ENCODE measurements at places on chromosomes 3 and 15. TPM values are rescaled to one million over a fixed set of nuclear protein-coding genes. Genes with fewer than 3 reads are reported as not detected.

DNA sequence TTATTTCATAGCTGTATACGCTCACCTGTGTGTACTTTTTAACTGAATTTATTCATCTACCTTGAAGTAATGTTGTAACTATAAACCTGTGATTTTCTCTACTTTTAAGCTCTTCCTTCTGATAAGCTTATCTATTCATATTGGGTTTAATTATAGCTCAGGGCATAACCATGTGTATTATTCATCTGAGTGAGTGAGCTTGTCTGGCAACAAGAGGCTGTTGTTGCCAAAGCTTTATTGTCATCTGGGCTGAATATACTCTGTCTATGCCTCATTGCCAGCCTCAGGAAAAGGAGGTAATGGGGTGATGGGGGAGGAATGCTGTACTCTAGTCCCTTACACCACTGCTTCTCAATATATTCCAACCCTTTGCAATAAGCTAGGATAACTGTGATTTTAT is 292.4 kb downstream of the UBE2E2 start:
- no peaks in the 10 kb centered on the region for H3K36me3 ChIP-seq
- no peak for DNase-seq
- no peak overlapping the region for H3K4me3 ChIP-seq

DNA sequence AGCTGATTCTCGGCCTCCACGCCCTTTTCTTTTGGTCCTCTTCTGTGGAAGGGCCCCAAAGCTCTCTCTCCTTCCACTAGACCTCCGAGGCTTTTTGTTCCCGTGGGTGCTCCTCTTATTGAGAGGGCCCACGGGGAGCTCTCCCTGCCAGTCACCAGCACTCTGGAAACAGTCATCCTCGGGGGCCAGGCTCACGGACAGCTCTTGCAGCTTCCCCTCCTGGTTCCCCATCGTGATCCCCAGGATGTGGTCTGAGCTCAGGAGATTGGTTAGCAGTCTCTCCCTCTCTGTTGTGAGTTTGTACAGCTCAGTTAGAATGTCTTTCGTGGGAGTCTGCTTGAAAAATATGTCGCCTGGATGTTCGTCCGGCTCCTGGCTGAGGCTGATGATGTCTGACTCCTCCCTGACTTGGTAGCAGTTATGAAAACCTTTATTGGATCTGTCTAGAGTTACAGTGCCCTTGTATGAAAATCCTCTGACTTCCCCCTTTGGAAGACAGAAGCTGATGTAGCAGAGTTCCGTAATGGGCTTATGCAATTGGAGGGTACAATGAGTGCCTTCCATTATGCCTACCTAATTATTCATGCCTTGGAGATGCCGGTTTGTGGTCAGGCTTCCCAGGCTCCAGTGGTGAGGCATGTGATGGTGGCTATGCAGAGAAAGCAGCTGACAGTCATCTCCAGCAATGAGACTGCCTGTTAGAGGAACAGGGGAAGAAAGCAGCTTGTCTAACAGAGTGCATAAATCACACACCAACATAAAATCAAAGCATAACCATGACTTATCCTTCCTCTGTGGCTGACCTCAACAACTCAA is 40.0 kb downstream of the FMN1 start:
- H3K4me1 ChIP-seq = no peaks in the 10 kb centered on the region
- no peaks in the 10 kb centered on the region for H3K36me3 ChIP-seq
- no peaks in the 10 kb centered on the region for H3K27me3 ChIP-seq
- no peak overlapping the region for H3K27ac ChIP-seq

- H3K36me3 ChIP-seq = no peaks in the 10 kb centered on the region
- H3K4me1 ChIP-seq = peaks cover 10% of the 10 kb centered on the region
- no peaks in the 10 kb centered on the region for H3K27me3 ChIP-seq
- DNase-seq = peak; percentile 65
- H3K4me3 ChIP-seq = peak overlapping the region; percentile 65
Measured at GRCh38 chr3:46845860-46846623, 17.2 kb downstream of the MYL3 start.

The TMC3 gene
- total RNA-seq = not detected

GRCh38 chr15:49810720-49811119 is 189.9 kb downstream of the DTWD1 start:
- no peak for DNase-seq
- no peaks in the 10 kb centered on the region for H3K36me3 ChIP-seq
- H3K4me1 ChIP-seq = no peaks in the 10 kb centered on the region

The ALDH1L1 gene
- not detected for total RNA-seq

The TEX55 gene
- not detected for total RNA-seq

The PLSCR2 gene
- not detected for total RNA-seq

DNA sequence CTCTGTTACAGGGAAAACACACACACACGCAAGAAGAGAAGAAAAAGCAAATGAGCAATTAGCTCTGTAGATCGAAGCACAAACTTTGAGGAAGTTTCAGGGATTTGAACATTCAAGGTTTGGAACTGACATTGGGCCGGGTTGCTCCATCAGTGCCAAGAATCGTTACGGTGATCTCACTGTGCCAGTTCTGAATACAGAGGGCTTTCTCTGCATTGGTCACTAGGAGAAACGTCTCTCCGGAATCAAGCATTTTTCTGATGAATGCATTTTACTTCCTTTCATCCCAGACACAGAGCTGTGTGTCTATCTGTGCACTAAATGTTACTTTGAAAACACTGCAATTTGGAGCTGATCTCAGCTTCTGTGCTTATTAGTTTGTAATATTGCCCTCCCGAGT is 11.2 kb downstream of the HRH1 start:
- H3K27me3 ChIP-seq = peaks cover 6% of the 10 kb centered on the region
- no peak overlapping the region for H3K27ac ChIP-seq
- DNase-seq = no peak
- H3K4me3 ChIP-seq = no peak overlapping the region
- no peaks in the 10 kb centered on the region for H3K36me3 ChIP-seq

DNA sequence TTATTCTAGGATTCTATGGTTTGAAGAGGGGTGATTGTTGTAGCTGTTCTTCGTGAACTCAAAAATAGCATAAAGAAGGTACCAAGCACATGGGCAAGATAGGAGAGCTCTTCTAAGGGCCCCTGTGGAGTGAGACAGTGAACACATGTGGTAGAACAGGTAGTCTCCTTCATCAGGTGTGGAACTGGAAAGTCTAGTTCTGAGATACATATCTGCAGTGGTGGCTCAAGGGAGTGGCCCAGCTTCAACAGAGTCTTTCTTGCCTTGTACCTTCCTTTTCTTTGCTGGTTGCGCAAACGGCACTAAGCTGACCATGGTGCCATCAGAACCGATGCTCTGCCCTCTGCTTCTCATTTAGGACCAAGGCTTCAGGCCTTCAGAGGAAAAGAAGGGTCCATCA is 65.2 kb downstream of the CERS3 start:
- H3K4me3 ChIP-seq = no peak overlapping the region
- H3K27ac ChIP-seq = no peak overlapping the region
- H3K4me1 ChIP-seq = peaks cover 12% of the 10 kb centered on the region
- DNase-seq = no peak
- no peaks in the 10 kb centered on the region for H3K36me3 ChIP-seq

Measured in CD8-positive, alpha-beta memory T cell (primary cell).